ENCODE measurements at places on chromosomes 13 and 19.

DNA sequence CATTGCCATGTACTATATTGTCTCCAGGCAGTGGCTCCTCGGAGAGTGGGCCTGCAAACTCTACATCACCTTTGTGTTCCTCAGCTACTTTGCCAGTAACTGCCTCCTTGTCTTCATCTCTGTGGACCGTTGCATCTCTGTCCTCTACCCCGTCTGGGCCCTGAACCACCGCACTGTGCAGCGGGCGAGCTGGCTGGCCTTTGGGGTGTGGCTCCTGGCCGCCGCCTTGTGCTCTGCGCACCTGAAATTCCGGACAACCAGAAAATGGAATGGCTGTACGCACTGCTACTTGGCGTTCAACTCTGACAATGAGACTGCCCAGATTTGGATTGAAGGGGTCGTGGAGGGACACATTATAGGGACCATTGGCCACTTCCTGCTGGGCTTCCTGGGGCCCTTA lies 624 bp downstream of the GPR32 start:
- no peak for DNase-seq

- no peak for DNase-seq
Observed at GRCh38 chr19:56474308-56474707, 2.8 kb downstream of the ZNF667 start.

DNA sequence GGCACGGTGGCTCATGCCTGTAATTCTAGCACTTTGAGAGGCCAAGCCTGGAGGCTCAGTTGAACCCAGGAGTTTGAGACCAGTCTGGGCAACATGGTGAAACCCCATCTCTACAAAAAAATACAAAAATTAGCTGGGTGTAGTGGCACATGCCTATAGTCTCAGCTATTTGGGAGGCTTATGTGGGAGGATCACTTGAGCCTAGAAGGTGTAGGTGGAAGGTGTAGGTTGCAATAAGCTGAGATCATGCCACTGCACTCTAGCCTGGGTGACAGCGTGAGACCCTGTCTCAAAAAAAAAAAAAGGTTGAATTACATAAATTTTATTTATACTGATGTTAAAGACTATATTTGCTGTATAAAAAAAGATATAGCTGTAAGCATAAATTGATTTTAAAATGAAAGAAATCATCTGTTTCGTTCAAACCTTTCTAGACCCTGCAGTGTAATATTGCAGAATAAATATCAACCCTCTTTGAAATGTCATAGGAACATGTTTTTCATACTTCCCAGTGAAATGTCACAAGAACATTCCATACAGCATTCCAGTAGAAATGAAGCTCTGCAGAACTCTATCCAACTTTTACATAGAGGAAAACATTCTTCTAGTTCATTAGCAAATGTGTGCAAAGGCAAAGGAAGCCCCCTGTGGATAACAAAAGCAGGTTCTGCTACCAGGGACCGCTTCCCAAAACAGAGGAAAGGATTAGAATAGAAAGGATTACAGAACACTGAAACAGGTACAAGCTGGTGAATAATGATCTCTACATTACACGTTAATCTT lies 76.0 kb downstream of the CAB39L start:
- DNase-seq: no peak

DNA sequence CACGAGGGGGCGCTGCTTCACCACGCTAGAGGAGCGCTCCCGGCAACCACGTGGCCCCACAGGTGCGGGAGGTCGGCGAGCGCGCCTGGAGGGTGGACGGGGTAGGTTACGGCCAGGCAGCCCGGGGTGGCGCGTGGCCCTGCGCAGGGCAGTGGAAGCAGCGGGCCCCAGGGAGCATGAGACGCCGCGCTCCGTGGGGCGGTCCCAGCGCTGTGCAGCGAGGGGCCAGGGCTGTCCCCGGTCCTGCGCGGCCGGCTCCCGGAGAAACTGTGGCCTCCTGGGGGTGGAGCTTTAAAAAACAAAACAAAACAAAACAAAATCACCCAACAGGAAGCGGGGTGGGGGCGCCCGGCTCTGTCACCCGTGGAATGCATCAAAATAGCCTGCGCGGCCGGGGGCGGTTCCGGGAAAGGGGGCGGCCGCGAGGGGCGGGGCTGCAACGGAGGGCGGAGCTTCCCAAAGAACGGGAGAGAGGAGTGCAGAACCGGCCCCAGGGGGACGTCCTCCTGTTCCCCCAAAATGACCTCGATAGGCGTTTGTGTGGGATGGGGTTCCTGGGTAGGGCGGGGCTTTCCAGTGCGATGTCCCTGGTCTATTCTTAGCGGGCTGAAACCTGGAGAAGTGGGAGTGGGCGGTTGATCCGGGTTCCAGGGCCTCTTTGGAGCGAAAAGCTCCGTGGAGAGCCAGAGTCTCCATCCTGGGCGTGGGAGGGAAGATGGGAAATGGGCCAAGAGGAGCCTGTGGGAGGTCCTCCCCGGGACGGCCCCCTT lies 27.3 kb downstream of the NUMBL start:
- DNase-seq: peak; percentile 88

DNA sequence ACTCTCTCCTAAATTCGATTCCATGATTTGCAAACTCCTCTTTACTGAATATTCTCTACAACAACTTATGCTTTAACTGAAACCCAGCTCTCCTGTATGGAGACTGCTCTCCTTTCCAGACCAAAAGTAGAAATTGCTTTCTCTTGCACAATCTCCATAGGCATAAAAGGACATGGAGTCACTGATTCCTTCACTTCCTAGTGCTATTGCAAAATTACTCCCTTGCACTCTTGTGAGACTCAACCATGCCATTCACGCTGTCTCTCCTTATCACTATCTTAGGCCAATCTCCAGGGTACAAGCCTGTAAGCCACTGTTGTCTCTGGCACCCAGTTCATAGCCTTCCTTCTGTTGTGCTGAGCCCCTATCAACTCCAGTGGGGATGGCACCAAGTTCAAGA lies 30.6 kb downstream of the SERPINE3 start:
- DNase-seq: no peak

DNA sequence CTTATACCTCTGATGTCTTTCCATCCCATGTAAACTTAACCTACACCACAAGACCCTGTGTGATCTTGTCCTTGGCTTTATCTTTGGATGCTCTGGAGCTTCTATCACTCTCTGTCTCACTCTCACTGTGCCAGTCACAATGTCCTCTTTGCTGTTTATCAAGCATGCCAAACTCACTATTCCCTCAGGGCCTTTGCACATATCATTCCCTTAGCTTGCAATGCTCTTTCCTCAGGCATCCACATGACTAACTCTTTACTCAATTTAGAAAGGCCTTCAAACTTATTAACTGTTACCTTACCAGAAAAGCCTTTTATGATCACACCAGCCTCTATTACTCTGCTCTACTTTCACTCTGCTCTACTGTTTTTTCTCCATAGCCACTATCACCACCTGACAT lies 354.1 kb downstream of the RFC3 start:
- DNase-seq: no peak

- no peak for DNase-seq
Observed at GRCh38 chr13:109332506-109333499, 453.6 kb downstream of the IRS2 start.

- peak; percentile 34 for DNase-seq
Observed at GRCh38 chr19:44951179-44952159, 3.7 kb upstream of the CLPTM1 start.

GRCh38 chr19:45402298-45403061 lies 2.4 kb downstream of the PPP1R13L start:
- peak; percentile 21 for DNase-seq

DNA sequence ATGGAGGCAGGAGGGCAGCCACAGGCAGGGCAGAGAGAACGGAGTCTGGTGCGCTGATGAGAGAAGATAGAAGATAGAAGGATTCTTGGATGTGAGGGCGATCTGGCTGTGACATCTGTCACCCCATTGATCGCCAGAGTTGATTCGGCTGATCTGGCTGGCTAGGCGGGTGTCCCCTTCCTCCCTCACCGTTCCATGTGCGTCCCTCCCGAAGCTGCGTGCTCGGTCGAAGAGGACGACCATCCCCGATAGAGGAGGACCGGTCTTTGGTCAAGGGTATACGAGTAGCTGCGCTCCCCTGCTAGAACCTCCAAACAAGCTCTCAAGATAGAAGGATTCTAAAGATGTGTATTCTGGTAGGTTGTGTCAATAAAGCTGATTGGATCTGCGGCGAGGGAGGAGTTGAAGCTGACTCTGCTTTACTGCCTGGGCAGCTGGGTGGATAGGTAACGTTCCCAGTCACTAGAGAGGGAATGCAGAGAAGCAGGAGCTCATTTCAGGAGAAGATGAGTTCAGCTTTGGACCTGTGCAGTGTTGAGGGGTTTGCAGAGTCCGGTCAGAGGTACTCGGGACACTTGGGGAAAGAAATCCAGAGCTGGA lies 5.1 kb downstream of the UBAC2 start:
- DNase-seq: no peak

DNA sequence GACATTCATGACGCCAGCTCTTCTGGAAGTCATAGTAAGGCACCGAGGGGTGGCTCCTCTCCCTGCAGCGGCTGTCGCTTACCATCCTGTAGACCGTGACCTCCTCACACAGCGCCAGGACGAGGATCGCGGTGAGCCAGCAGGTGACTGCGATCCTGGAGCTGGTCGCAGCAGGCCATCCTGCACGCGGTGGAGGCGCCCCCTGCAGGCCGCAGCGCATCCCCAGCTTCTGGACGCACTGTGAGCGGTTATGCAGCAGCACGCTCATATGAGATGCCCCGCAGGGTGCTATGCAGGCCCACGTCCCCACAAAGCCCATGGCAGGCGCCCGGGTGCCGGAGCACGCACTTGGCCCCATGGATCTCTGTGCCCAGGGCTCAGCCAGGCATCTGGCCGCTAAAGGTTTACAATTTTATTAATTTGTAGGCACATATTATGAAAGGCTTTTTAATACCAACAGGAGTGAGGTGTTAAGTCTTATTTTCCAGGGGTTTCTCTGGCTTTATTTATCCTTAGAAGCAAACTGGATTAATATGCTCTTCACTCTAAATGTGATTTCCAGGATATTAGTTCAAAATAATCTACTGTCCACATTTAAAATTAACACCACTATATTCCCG lies 35.6 kb upstream of the PSPC1 start:
- peak; percentile 24 for DNase-seq

DNA sequence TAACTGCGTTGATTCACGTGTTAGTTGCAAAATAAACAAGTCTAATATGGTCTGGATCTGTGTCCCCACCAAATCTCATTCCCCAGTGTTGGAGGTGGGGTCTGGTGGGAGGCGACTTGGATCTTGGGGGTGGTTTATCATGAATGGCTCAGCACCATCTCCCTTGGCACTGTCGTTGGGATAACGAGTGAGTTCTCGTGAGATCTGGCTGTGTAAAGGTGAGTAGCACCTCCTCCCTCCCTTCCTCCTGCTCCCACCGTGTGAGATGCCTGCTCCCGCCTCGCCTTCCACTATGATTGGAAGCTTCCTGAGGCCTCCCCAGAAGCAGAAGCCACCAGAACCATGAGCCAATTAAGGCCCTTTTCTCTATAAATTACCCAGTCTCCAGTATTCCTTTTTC lies 4.8 kb downstream of the PEAK3 start:
- DNase-seq: no peak

DNA sequence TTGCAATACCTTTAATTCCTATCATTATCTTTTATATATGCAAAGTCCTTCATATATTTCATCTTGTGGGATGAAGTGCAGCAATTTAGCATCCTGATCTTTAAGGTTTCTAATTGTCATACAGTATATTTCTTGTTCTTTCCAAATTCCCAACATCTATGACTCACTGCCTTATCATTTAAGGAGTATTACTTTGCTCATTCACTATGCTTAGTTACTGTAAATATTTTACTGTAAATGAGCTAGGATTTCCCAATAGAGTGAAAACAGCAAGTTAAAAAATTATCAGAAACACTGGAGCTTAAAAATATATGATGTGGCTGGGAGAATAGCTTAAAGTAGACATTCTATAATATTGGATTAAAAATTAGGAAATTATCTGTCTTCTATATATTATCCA lies 69.9 kb downstream of the SLITRK6 start:
- no peak for DNase-seq

GRCh38 chr13:33158271-33158670 lies 127.3 kb downstream of the STARD13 start:
- DNase-seq: no peak

DNA sequence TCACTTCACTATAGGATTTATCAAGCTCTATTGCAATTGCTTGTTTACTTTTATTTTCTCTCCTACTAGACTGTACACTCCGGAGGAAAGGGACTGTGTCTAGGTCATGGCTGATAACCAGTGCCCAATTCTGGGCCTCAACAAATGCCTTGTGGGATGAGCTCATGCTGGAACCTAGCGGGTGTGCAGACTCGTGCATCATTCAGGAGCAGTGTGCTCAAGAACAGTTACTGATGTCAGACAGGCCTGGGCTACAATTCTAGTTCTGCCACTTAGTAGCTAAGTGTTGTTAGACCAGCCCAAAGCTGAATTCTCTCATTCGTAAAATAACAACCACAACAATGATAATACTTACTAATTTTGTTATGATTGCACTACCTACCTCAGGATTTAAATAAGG lies 95.4 kb downstream of the CYSLTR2 start:
- no peak for DNase-seq

- DNase-seq: no peak
Observed at GRCh38 chr19:15869873-15870272, 28.0 kb downstream of the CYP4F2 start.

GRCh38 chr19:54439174-54439851 lies 9.7 kb upstream of the LENG8 start:
- DNase-seq: no peak

DNA sequence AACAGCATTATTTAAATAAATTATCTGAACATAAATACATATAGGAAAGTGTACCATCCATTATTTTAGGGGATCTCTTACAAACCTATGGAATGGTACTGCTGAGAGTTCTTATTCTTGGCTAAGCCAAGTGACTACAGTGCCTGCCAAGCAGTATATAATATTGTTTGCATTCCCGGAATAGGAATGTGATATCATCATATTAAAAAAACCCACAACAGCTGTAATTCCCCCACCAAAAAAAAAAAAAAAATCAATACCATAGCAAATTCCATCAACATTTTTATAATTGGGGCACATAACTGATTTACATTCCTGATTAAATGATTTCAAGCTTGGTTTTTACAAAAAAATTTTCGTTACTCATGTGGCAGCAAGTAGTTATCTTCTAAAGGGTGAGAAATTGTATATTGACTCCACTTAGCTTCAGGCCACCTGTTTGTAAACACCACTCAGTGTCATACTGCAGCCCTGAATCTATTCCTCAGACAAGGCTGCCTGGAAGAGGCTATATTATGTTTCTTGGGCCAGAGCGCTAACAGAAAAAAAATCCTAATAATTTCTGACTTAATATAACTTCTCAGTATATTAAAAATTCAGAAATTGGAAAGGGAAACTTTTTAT lies 278.1 kb downstream of the DNAJC15 start:
- no peak for DNase-seq

- DNase-seq: no peak
Observed at GRCh38 chr19:31511098-31511497, 161.9 kb upstream of the TSHZ3 start.
